ENCODE measurements at places on chromosomes 2 and 18.

- DNase-seq: no peak
Observed at GRCh38 chr18:45749918-45750689, 26.1 kb downstream of the SLC14A1 start.

GRCh38 chr18:13583576-13584550 lies 142.5 kb downstream of the FAM210A start:
- no peak for DNase-seq

DNA sequence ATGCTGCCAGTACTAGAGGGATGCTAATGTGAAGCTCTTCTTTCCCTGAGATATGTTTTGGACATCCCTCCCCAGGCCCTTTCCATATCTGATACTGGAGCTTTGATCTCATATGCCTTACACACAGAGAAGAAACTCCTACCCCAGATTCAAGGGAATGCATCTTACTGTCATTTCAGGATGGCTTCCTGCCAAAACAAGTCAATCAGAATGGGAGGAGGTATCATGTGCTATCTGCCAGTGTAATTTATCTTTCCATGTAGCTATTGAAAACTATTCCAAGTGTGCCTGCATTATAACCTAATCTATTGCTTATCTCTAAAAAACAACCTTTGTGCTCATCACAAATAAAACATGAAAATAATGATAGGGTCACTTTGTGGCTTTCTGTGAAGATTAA lies 269.9 kb upstream of the SETBP1 start:
- DNase-seq: no peak

GRCh38 chr2:103963146-103963725 lies 890.7 kb upstream of the POU3F3 start:
- DNase-seq: no peak

- DNase-seq: no peak
Observed at GRCh38 chr2:176096243-176096985, 3.2 kb upstream of the HOXD12 start.

GRCh38 chr2:66789741-66790140 lies 354.8 kb downstream of the MEIS1 start:
- DNase-seq: no peak

DNA sequence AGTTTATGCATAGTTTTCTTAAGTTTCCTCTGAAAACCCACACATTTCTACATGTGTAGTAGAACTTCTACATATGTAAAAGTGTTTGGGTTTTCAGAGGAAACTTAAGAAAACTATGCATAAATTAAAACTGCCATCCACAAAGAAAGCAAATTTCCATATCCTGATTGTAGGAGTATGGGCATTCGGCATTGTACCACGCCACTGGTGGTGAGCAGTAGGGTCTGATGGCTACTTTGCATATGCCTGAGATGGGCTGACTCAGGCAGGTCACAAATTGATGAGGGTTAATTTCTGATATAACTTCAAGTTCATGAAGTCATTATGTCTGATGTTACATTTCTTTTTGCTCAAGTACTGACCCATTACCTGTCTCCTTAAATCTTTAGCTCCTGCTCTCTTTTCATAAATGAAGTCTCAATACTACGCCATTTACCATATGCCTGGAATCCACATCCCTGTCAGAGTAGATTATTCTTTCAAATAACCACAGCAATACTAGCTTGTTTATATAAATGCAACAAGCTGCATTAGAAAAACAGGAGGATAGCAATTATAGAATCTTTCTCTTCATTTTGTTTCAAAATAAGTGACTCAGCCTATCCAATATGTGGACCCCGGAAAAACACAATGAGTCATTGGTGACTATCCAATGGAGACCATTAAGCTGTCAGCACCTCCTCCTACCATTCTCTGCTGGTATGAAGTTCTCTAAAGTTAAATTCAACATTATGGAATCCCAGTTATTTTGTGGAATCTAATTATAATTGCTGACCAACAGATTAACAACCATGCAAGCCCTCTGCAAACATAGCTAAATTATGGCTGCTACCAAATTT lies 355.2 kb upstream of the UBE2E3 start:
- DNase-seq: no peak

DNA sequence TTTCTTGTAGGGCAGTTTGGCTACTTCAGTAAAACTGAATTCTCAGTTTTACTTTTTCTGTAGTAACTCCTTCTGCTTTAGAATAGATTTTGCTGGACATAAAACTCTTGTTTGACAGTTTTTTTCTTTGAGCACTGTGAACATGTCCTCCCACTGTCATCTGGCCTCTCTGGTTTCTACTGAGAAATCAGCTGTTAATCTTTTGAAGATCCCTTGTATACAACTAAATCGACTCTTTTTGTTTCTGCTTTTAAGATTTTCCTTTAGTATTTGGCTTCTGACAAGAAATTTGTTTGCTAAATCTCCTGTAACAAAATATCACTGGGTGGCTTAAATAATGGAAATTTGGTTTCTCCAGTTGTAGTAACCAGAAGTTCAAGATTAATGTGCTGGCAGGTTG lies 570.9 kb upstream of the RAB6C start:
- no peak for DNase-seq

DNA sequence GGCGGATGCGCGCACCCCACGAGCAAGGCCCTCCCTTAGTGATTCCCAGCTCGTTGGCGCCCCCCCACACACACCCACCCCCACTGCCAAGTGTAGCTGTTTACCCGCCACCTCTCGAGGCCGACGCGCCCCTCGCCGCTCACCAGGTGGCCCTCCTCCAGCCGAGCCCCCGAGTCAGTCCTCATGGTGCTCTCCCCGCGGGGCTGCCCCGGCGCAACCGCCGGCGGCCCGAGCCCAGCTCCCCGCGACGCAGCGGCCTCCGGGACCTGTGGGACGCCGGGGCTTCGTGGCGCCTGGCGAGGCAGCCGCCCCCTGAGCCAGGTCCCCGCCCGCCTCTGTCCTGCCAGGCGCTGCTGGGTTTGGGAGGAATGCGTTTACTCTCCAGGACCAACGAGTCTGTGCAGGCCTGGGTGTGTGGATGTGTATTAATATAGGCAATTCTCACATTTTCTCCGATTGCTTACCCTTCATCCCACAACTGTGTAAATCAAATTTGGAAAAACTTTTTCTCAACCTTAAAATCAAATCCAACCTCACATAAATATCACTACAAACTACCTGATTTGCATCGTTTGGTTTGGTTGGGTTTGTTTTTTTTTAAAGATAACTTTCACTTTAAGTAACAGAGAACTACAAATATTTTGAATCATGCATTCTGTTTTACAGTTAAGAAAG lies at the start of gene TMEM237:
Gene TMEM237 (minus strand): TSS at position 288 of the 675 bp plus-strand sequence. CDS start 103 bp downstream, at position 185.
- peak; percentile 20 for DNase-seq

DNA sequence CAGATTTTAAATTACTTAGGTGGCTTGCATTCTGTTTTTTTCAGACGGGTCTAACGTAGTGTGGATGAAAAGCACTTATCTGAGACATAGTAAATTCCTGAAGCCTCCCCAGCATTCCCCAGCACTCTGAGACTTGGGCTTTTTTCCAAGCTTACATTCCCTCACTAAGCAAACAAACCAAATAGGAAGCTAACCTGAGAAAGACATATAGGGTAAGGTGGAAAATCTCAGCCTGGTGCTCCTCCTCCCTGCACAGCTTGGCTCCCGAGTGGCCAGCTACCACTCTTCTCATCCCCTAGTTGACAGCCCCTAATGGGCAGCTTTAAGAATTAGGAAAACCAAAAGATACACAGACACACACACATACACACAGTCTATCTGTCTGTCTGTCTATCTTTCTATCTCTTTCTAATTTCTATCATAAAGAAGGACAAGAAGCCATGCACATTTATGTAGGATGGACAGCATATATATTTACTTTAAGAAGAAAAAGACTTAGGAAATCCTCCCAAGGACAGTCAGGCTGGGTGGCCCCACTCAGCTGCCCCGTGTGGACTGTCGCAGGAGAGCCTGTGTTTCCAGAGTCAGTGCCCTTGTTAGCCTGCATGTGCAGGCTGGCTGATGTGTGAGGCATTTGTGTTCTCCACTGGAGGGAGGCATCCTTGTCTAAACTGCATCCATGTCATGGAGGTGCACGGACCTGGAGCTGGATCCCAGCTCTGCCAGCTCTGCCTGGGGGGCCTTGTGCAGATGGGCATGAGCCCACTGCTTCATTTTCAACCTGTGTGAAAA lies 8.2 kb downstream of the CNNM3 start:
- no peak for DNase-seq

GRCh38 chr2:49585921-49586320 lies 431.6 kb upstream of the FSHR start:
- DNase-seq: no peak

GRCh38 chr2:238285653-238286082 lies 2.7 kb downstream of the PER2 start:
- no peak for DNase-seq

DNA sequence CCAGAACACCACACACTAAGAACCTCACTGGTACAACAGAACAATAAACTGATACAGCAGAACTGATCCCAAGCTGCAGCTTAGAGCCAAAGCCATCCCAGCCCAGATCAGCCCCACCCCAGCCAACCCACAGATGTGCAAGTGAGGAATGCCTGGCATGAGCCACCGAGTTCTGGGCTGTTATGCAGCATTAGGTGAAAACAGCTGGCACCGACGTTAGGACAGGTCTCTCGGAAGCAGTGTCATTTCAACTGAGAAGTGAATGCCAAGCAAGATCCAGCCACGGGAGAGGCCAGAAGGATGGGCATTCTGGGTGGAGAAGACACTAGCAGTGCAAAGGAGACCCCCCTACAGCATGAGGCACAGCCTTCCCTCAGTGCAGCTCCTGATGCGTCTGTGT lies 38.9 kb downstream of the ADCY3 start:
- DNase-seq: no peak

DNA sequence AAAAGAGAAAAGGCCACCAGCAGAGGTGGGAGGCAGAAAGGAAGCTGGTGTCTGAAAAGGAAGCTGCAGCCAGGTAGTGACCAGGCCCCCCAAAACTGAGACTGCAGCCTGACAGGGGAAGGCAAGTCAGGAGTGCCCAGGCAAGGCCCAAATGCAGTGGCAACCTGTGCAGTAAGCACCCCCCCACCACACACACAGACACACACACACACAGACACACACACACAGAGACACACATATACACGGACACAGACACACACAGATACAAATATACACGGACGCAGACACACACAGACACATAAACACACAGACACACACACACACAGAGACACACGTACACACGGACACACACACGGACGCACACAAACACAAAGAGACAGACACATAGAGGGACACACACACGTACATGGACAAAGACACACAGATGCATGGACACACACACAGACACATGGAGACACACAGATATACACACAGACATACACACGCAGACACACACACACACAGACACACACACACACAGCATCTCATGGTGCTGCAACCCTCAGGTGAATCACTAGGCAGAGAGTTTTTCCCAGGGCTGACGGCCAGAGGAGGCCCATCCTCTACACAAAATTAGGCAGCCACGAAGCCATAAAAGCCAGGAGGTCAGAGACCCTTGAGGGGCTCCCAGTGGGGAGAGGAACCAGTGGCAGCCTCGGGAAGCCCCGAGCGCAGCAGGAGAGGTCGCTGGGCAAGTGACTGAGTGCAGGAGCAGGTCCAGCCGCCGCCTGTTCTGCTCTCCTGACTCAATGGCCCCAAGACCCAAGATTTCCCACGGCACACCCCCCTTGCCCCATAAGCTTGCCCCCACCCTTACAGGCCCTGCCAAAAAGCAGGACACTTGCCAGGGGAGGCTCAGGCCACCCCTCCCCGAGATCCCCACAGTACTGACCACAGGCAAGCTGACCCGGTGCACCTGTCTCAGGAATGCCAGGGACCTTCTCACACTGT lies 6.3 kb downstream of the SDC1 start:
- no peak for DNase-seq

GRCh38 chr2:171615069-171615468 lies 72.2 kb upstream of the DYNC1I2 start:
- no peak for DNase-seq

GRCh38 chr2:164569378-164569777 lies 51.9 kb downstream of the GRB14 start:
- no peak for DNase-seq

DNA sequence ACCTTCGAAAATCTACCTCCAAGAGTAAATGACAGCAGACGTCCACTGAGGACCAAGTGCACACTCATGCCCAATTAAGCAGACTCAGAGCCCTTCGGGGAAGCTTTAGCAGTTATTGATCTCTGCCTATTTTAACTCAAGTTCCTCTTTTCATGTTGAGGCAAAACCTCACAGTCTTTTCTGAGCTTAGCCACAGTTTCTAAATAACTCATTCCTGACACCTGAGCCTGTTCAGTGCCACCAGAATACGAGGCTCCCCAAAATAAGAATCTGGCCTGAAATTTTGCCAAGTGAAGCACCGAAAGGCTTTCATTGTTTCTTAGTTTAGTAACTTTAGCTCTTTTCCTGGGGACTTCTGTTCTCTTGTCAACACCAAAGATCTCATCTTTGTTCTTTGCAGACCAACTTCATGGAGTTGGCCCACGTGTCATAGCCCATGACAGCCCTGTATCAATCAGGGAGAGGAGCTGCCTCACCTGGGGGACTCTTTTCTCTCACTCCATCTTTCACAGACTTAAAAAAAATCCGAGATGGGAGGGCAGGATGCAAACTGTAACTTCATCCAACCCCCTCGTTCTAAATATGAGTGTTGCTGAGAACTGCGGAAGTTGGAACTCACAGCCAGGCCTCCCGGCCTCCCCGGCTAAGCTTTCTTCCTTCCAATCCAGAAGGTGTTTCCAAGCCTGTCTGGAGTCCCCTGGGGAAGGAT lies 22.2 kb downstream of the INPP5D start:
- no peak for DNase-seq

GRCh38 chr2:109282865-109283264 lies 153.9 kb downstream of the SH3RF3 start:
- no peak for DNase-seq

- no peak for DNase-seq
Observed at GRCh38 chr2:239654266-239654665, 253.4 kb upstream of the HDAC4 start.

GRCh38 chr2:181190711-181191110 lies 210.3 kb downstream of the UBE2E3 start:
- DNase-seq: no peak

DNA sequence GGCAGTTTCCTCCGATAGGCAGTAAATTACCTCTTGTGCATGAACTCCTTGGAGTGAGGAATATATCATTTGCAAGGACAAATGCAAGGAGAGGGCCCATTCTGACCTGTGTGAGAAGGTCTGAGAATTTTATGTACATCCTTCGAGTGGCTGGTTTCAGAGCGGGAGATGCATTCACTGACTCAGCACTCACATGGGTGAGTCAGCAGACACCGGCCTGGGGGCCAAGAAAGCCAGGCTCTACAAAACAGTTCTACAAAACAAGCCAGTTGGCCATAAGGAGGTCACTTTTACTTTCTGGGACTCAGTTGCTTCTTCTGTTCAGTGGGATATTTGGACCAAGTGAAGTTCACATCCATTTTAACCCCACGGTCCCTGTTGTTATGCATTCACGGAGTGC lies 35.3 kb downstream of the CYP26B1 start:
- DNase-seq: no peak

- no peak for DNase-seq
Observed at GRCh38 chr2:217934321-217935131, 68.3 kb downstream of the TNS1 start.

- DNase-seq: no peak
Observed at GRCh38 chr2:235542733-235543127, 48.9 kb downstream of the AGAP1 start.

GRCh38 chr18:42164556-42164955 lies 209.5 kb downstream of the PIK3C3 start:
- no peak for DNase-seq

All from stimulated activated CD4-positive, alpha-beta T cell treated with anti-CD3 and anti-CD28 coated beads, Interleukin-12 subunit alpha, Interleukin-12 subunit beta, amount 100 ng/mL, for 48 hours (primary cell).